ENCODE measurements at places on chromosomes 2 and 18.

- DNase-seq = no peak
Measured at GRCh38 chr2:165576409-165577154, 107.1 kb downstream of the CSRNP3 start.

DNA sequence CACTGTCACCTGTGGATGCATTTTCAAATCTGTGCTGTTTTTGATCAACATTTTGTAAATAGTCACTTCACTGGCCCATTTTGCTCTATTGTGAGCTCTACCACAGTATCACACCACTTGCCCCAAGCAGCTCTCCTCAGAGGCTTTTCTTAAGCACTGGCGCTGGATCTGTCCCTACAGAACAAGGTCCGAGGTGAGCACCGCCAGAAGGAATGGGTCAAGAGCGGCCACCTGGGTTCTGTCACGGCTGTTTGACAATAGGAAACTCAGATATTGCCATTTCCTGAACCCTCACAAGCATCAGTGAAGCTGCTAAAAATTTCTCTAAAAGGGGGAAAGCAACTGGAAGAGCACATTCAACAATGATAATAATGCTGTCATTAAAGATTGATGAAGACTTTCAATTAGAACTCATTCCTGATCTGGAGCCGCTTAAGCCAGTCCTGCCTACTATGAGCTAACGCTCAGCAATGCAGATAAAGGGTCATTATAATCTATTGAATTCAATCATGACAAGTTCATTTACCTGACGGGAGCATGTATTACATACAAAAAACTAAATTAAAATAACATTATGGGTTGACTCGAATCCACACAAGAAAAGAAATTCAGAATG is 514.0 kb downstream of the GALR1 start:
- DNase-seq = no peak

DNA sequence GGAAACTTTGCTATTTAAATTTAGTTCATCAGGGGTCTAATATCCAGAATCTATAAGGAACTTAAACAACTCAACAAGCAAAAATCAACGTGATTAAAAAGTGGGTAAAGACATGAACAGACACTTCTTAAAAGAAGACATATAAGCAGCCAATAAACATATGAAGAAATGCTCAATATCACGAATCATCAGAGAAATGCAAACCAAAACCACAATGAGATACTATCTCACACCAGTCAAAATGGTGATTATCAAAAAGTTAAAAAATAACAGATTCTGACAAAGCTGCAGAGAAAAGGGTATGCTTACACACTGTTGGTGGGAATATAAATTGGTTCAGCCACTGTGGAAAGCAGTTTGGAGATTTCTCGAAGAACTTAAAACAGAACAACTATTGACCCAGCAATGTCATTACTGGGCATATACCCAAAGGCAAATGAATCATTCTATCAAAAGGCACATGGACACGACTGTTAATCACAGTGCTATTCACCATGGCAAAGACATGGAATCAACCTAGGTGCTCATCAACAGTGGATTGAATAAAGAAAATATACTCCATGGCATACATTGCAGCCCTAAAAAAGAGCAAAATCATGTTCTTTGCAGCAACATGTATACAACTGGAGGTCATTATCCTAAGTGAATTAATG is 189.9 kb downstream of the SLC4A10 start:
- no peak for DNase-seq

DNA sequence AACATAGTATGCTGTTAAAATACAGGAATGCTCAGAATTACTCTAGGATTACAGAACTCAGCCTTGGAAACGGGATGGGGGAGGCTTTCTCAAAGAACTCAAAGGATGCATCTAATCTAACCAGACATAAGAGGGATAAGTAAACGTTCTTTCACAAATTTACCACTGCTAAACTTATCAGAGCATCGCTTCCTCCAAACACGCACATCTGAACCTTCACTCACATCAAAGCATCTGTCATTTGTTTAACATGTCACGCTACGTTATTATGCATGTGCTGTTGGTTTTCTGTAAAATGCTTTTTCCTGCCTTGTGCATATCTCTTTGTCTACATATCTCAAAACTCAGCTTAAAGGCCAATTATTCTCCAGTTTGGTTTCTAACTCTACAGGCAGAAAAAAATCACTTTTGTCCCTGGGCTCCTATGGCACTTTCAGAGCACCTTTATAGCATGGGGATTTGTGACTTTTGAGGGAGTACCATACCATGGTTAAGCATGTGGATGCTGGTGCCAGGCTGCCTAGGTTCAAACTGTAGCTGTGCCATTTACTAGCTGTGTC is 106.7 kb upstream of the FSHR start:
- DNase-seq = no peak

GRCh38 chr18:48571639-48572384 is 33.0 kb downstream of the CTIF start:
- no peak for DNase-seq

- DNase-seq = no peak
Measured at GRCh38 chr2:43905371-43905803, 66.6 kb downstream of the ABCG8 start.

DNA sequence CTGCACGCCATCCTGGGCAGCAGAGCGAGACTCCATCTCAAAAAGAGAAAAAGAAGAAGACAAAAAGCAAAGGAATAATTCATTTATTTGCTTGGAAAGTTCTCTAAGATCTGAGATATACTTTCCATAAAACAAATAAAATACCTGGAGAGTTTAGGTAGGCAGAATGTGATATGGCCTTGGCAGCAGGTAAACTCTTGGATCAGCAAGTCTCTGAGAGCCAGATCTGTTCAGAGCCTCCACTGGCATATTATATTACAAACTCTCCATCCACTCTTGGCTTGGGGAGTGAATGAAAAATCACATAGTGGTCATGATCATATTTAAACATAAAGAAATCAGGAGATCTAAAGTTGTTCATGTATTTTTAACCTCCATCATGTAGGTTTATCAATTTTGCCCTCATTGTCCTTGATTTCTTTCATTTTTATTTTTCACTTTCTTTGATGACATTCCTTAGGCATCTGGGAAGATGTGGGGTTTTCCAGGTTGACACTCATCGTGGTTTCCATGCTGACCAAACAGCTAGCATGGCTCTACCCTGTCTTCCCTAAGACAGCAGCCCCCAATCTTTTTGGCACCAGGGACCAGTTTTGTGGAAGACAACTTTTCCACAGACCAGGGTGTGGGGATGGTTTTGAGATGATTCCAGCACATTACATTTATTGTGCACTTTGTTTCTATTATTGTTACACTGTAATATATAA is 10.2 kb downstream of the LRRFIP1 start:
- DNase-seq = no peak

DNA sequence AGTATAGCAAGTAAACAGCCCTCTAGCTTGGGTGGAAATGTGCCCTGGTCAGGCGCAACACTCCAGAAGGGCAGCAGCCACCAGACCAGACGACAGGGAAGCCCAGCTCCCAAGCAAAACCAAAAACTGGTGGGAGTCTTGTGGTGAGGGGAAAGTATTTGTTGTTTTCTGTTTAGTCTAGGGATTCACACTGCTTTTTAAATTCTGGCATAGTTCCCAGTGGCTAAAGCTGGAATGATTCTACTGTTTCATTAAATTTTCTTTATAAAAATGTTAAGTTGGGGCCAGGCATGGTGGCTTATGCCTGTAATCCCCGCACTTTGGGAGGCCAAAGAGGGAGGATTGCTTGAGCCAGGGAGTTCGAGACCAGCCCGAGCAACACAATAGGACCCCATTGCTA is 38.5 kb downstream of the MERTK start:
- DNase-seq = no peak

DNA sequence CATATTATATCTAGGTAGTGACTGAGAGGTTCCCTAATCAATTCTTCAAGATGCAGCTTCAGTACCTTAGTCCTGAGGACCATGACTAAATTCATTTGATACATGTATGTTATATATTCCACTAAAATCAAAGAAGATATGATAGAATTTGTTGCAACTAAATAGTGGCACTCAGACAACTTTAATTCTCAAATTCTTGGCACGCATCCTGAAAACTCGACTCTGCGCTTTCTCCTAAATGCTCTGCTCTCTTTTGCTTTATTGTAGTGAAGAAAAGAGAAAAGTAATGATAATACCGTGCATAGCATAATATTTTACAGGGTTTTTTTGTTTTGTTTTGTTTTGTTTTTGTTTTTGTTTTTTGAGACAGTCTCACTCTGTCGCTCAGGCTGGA is 475.3 kb downstream of the ARHGAP15 start:
- no peak for DNase-seq

GRCh38 chr2:181999911-182000310 is 14.3 kb downstream of the PPP1R1C start:
- no peak for DNase-seq

DNA sequence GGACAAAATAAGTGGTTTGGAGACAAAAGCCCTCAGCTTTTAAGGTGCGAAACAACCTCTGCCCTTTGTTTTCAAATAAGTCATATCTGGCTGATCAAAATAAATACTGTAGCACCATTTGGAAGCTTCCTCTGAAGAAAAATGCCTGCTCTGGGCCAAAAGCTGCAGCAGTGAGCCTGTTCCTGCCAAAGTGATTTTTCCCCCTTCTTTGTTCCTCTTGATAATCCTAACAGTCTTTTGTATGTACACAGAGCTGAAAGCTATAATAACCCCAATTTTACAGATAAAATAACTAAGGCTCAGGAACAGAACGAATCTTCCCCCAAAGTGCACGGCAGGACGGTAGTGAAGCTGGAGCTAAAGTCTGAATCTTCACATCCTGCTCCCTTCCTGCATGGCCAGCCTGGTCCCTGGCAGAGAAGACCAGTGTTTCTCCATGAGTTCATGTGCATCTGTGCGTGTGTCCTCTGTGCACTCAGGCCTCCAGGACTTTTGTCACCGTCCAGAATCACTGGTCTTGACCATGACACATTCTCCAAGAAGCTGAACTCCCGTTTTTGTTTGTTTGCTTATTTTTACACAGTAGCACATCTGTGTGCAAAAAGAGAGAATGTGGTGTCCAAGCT is 2114.1 kb upstream of the PIK3C3 start:
- no peak for DNase-seq

GRCh38 chr2:218438596-218438995 is 19.7 kb downstream of the VIL1 start:
- no peak for DNase-seq

DNA sequence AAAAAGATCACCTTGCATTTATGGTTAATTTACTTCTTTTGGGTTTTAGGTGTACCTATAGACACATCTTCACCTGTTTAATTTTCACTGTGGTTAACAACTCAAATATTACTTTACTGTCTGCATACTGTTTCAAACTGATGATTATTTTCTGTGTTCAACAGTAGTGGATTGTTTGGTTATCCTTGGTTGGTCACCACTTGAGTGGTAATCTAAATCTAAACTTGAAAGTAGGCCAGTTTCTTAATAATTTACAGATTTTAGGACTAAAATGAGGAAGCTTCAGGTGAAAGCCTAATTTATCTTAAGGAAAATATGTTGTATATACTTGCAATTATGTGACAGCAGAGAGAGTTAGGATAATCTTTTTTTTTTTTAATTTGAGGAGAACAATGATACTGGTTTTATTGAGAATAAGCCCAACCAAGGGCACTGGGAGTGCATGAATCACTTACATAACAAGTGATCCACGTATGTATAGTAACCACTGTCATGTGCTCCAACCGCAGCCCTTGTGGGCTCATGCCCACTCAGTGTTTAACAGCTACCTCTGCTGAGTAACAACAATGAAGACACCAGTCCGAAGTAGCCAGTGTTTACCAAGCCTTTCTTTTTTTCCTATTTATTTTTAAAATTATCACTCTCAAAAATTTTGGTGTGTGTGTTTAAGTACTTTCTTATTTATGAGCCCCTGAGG is 31.0 kb upstream of the WDSUB1 start:
- DNase-seq = no peak

DNA sequence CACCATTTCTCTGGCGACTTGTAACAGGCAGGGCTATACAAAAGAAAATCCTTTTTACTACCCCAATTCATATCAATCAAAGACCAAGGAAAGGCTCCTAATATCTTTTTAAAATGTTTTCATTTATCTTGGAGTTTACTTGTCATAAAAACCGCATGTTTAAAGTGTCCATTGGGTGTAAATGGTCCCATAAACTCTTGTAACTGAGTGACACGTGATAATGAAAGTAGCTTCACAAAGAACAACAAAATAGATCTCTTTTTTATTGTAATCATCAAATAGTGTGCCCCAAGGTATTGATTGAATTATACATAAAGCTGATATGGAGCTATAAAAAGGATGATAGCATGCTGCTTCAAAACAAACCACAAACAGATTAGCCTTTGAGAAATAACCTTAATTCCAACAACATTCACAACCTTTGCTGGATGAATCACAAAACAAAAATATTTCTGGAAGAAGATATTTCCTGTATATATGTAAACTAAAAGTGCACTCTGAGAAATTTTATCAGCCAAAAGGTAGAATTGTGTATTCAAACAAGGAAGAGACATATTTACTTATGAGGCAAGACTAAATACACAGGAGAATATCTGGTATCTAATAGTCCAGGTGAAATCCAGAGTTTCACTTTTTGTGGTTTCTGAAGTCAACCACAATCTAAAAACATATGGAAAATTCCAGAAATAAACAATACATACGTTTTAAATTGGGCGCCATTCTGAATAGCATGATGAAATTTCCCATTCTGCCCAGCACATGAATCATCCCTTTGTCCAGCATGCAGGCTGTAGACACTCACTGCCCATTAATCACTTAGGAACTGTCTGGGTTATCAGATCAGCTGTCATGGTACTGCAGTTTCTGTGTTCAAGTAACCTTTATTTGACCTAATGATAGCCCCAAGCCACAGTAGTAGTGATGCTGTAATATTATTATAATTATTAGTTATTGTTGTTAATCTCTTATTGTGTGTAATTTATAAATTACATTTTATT is 237.5 kb downstream of the PIK3C3 start:
- DNase-seq = no peak

DNA sequence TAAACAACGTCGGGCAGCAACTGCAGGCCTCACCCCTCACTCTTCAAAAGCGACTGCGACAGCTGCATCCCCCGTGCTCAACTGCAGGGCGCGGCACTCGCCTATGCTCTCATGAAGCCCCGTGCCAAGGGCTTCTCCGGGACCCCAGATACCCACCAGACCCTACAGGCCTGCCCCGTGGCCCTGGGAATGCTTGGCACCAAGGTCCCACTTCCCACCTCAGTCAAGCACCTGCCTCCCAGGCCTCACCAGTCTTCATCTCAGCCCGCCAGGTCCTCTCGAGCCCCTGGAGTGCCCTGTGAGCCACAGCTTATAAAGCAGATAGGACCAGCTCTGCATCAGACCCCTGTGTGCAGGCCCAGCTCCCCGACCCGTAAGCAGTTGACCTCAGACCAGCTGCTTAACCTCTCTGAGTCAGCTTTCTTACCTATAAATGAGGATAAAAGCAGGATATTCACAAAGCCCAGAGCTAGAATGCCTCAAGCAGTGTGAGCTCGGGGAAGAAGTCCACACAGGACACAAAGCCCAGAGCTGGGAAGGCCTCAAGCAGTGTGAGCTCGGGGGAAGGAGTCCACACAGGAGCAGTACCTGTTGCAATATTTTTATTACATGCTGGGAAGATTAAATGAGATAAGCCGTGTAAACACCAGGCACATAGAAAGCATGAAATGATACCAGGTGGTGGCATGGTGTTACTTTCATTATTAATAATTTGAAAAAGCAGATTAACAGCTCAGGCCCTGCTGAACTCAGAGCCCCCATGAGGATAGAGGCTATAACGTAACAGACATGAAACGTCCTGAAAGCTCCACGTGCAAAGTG is 96.9 kb downstream of the HDAC4 start:
- no peak for DNase-seq

Measured in effector memory CD4-positive, alpha-beta T cell (primary cell).